ENCODE measurements at places on chromosomes 2 and 18. TPM values are rescaled to one million over a fixed set of nuclear protein-coding genes. Genes with fewer than 3 reads are reported as not detected.
A peak's percentile ranks its signal among the peaks of the same experiment; 100 is the strongest.

The MYO7B gene
- total RNA-seq = not detected

- no peak overlapping the region for H3K27ac ChIP-seq
- no peaks in the 10 kb centered on the region for H3K4me1 ChIP-seq
- H3K27me3 ChIP-seq = peaks cover 13% of the 10 kb centered on the region
- no peak for DNase-seq
- no peaks in the 10 kb centered on the region for H3K36me3 ChIP-seq
Observed at GRCh38 chr2:199339891-199340605, 117.7 kb downstream of the SATB2 start.

The IL36G gene
- total RNA-seq = not detected

DNA sequence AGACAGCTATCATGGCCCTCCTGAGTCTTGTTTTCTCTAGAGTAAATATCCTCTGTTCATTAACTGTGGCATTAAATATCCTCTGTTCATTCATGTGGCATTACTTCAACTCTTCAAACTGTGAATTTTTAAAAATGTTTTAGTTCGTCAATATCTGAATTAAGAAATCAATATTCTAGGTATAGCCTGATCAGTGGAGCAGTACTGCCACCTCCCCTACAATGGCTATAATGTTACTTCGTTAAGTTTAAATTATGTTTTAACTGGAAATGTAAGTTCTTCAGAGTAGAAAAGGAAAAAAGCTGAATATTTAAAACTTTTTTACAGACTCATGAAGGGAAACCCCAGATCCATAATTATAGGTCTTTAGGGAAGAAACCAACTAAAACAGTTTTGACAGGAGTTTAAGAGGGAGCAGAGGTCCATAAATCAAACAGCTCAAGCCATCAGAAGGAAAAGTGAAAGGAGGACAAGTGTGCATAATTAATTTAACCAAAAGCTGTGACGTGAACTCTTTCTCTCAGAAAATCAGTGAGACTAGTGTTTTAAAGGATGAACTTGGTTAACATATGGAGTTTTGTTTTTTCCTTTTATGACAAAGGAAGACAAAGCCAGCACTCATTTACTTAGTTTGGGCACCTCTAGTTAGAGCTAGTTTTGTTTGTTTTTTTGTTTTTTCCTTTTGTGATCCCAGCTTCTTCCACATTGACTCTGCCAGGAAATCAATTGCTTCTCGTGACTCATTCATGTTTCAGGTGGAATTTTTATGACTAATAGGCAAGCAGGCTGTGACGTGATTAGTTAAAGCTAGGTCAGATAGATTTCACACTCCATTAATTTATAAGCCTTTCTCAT lies 44.9 kb downstream of the RBBP8 start:
- no peak for DNase-seq
- no peak overlapping the region for H3K27ac ChIP-seq
- H3K27me3 ChIP-seq = no peaks in the 10 kb centered on the region
- H3K4me3 ChIP-seq = no peak overlapping the region
- no peaks in the 10 kb centered on the region for H3K4me1 ChIP-seq

DNA sequence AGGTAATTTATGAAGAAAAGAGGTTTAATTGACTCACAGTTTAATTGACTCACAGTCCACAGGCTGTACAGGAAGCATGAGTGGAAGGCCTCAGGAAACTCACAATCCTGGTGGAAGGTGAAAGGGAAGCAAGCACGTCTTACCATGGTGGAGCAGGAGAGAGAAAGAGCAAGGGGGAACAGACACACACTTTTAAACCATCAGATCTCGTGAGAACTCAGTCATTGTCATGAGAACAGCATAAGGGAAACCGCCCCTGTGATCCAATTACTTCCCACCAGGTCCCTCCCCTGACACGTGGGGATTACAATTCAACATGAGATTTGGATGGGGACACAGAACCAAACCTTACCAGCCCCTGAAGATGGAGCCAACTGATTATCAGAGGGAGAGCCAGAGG lies 11.2 kb upstream of the PUM2 start:
- no peaks in the 10 kb centered on the region for H3K27me3 ChIP-seq
- H3K4me3 ChIP-seq = no peak overlapping the region
- H3K36me3 ChIP-seq = no peaks in the 10 kb centered on the region
- no peak for DNase-seq
- H3K27ac ChIP-seq = no peak overlapping the region

GRCh38 chr2:237191714-237192081 lies 106.0 kb downstream of the COPS8 start:
- no peaks in the 10 kb centered on the region for H3K36me3 ChIP-seq
- H3K27me3 ChIP-seq = no peaks in the 10 kb centered on the region
- no peak for DNase-seq
- H3K4me3 ChIP-seq = no peak overlapping the region
- no peak overlapping the region for H3K27ac ChIP-seq

DNA sequence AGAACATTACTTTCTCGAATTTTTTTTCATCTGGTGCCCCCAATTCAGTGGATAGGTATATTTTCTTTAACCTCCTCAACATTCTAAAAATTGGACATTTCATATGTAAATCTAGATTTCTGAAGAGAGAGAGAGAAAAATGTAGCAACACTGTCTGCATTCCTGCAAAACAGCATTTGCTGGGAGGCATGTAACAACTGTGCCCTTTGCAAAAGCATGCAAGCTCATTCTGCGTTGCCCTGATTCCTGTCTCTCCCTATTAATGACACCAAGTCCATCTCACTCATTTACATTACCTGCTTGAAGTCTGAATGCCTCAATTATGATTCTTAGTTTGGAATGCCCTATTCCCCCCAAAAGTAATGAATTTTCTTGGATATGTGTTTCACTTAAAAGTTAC lies 79.8 kb upstream of the BARD1 start:
- H3K36me3 ChIP-seq = no peaks in the 10 kb centered on the region
- H3K27ac ChIP-seq = no peak overlapping the region
- H3K27me3 ChIP-seq = no peaks in the 10 kb centered on the region
- DNase-seq = no peak

The PCARE gene
- total RNA-seq = 0.09 TPM

The STARD6 gene
- total RNA-seq = not detected

The C1GALT1C1L gene
- total RNA-seq = not detected

GRCh38 chr2:37794717-37795116 lies 123.3 kb upstream of the CDC42EP3 start:
- no peak overlapping the region for H3K27ac ChIP-seq
- H3K4me3 ChIP-seq = no peak overlapping the region
- no peak for DNase-seq
- no peaks in the 10 kb centered on the region for H3K27me3 ChIP-seq

DNA sequence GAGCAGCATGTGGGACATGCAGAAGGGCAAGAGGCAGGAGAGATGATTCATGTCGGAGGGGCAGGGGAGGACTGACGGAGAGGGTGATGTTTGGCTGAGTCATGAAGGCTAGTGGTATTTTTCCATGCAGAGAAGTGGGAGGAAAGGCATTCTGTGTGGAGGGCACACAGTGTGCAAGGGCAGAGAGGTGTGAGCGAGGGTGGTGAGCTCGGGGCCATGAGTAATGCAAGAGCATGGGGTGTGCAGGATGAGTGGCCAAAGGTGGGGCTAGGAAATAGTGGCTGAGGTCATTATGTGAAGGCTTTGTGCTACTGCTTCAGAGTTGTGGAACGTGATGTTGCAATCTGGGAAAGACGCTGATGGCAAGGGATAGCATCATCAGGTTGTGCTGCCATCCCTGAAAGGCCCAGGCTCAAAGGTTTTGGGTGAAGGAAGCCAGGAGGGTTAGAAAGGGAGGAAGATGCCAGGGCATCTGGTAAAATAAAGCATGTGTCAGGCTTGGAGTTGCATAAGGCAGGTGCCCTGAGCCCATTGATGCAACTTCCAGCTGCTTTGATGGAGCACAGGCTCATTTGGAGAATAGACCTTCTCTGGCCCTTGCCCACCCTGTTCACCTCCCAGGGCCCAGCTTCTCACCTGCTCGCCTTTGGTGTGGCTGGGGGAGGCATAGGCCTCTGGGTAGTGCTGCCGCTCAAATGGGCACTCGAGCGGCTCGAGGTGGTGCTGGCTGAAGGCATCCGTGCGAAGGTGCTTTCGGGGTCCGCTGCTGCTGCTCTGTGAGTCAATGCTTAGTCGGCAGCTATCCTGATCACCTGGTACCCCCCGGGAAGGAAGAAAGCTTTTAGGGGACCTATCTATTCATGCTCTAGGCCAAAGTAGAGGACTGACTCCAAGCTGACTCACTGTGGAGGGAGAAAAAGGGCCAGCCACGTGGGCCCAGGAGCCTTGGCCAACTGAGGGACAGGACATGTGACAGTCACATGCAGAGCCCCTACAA lies 37.5 kb downstream of the PAX8 start:
- no peak overlapping the region for H3K27ac ChIP-seq
- H3K27me3 ChIP-seq = no peaks in the 10 kb centered on the region
- no peak overlapping the region for H3K4me3 ChIP-seq
- H3K4me1 ChIP-seq = no peaks in the 10 kb centered on the region

The LRRTM4 gene
- 21.4 TPM for total RNA-seq

DNA sequence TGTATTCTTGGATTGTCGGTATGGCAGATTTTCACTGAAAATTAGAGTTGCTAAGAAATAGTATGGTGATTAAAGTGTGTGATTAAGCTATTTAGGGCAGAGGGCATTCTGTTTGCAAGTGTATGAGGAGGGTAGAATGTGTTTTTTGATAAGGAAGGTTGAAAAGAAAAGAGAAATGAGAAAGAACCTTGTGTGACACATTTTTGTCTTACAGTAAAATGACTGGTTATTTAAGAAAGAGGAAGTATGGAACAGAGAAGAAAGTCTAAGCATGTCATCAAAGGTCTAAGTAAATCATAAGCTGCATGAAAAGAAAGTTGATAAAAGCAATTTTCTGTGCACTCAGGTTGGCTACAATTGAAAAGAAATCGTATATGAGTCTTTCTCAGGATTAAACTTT lies 5.2 kb upstream of the RSAD2 start:
- H3K36me3 ChIP-seq = no peaks in the 10 kb centered on the region
- no peak for DNase-seq
- H3K27ac ChIP-seq = no peak overlapping the region
- H3K27me3 ChIP-seq = peaks cover 13% of the 10 kb centered on the region

The SLC30A3 gene
- total RNA-seq = 1.0 TPM

The UGT1A10 gene
- 0.13 TPM for total RNA-seq

GRCh38 chr18:6561420-6561861 lies 146.7 kb upstream of the L3MBTL4 start:
- no peaks in the 10 kb centered on the region for H3K36me3 ChIP-seq
- peak; percentile 69 for DNase-seq
- no peak overlapping the region for H3K4me3 ChIP-seq
- H3K4me1 ChIP-seq = peaks cover 16% of the 10 kb centered on the region
- H3K27me3 ChIP-seq = no peaks in the 10 kb centered on the region
- H3K27ac ChIP-seq = peak overlapping the region; percentile 71

GRCh38 chr2:159555651-159556392 lies 60.5 kb downstream of the BAZ2B start:
- DNase-seq = no peak
- no peak overlapping the region for H3K4me3 ChIP-seq
- H3K36me3 ChIP-seq = no peaks in the 10 kb centered on the region
- H3K4me1 ChIP-seq = no peaks in the 10 kb centered on the region

DNA sequence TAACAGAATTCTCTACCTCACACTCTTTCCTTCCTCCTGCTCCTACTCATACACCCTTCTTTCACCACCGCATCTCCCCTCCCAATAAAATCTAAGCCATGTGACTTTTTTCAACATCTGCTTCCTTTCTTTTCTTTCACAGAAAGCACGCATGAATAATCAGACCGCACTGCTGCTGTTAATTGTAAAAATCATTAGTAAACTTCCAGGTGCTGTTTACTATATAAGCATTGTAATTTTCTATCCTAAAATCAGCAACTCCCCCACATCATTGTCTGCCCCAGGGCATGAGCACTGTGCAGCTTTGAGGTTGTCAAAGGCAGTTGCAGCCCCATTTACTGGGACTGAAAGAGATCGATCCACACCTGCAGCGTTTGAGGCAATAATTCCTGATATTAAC lies 782.6 kb upstream of the ID2 start:
- H3K27ac ChIP-seq = no peak overlapping the region
- no peak overlapping the region for H3K4me3 ChIP-seq
- H3K4me1 ChIP-seq = peaks cover 15% of the 10 kb centered on the region

GRCh38 chr2:176457481-176457880 lies 188.2 kb downstream of the MTX2 start:
- no peak overlapping the region for H3K4me3 ChIP-seq
- no peak for DNase-seq
- no peak overlapping the region for H3K27ac ChIP-seq

The UGT1A6 gene
- not detected for total RNA-seq

The DYSF gene
- total RNA-seq = 2.2 TPM

The PGAP1 gene
- total RNA-seq = 46.5 TPM

The IKZF2 gene
- 4.7 TPM for total RNA-seq

The CD28 gene
- total RNA-seq = not detected

GRCh38 chr2:221492636-221493035 lies 79.5 kb downstream of the EPHA4 start:
- peaks cover 16% of the 10 kb centered on the region for H3K4me1 ChIP-seq
- H3K27ac ChIP-seq = no peak overlapping the region
- no peaks in the 10 kb centered on the region for H3K27me3 ChIP-seq
- H3K36me3 ChIP-seq = peaks cover 33% of the 10 kb centered on the region
- no peak for DNase-seq

DNA sequence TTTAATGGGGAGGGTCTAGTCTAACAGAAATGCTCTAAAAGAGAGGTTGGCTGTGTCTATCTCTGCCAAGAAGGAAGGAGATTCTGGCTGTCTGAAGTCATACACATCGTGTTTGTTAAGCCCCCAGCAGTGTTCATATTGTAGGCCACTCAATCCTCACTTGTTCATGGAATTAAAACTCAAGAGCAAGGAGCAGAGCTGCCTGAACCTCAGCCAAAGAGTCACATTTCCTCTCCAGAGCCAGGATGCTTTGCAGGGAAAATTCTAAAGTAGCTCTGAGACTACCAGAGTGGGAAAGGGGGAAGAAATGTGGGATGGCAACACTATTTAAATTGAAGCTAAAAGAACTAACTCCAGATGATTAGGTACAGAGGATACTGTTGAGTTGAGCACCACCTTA lies 190.7 kb upstream of the CXCR4 start:
- H3K27ac ChIP-seq = no peak overlapping the region
- H3K36me3 ChIP-seq = no peaks in the 10 kb centered on the region
- H3K4me1 ChIP-seq = no peaks in the 10 kb centered on the region
- no peak overlapping the region for H3K4me3 ChIP-seq

DNA sequence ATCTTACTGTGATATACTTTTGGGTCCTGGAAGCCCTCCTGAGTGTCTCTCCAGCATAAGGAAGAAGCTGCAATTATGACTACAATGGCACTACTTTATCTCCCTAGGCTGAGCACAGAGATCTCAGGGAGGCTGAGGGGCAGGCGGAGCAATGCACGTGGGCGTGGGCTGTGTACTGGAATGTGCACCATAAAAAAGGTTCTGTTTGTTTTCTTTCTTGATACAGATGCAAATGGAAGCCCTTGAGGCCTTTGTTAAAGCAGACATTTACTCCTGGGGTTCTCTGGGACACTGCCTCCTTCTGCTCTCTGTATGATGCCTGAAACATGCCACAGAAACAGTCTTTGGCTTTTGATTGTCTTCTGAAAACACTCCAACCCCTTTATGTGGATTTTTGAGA lies 79.1 kb upstream of the DLX2 start:
- DNase-seq = peak; percentile 63
- H3K4me1 ChIP-seq = no peaks in the 10 kb centered on the region
- H3K4me3 ChIP-seq = no peak overlapping the region
- no peaks in the 10 kb centered on the region for H3K36me3 ChIP-seq

- no peak for DNase-seq
- no peaks in the 10 kb centered on the region for H3K27me3 ChIP-seq
- no peak overlapping the region for H3K27ac ChIP-seq
- peaks cover 97% of the 10 kb centered on the region for H3K36me3 ChIP-seq
- no peaks in the 10 kb centered on the region for H3K4me1 ChIP-seq
- no peak overlapping the region for H3K4me3 ChIP-seq
Observed at GRCh38 chr2:233267516-233268245, 16.2 kb downstream of the ATG16L1 start.

All from endodermal cell (in vitro differentiated cells).